ENCODE measurements at places on chromosomes 6 and 20.

DNA sequence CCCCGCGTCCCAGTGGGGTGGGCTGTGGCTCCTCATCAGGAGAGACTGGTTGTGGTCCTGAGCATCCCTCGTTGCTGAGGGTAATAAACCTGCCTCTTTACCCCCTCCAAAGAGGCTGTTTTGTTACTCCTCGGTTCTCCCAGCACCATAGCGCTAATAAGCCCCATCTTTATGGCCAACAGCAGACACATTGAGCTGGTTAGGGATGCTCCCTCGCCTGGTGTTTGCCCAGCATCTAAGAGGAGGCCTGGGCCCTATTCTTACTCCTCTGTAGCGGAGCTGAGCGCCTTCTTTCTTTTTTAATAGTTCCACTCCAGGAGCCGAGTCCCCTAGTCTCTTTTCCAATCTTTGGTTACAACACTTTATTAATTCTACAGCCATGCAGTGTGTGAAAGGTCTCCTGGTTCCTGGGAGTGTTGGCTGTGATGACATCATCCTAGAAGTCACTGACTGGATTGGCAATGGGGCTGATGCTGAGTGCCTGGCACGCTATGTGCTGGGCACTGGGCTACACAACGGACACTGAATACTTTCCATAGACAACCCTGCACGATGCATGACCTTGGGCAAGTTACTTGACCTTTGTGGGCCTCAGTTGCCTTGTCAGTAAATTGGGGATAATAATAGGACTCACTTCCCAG lies 50.6 kb upstream of the CCDC167 start:
- no peak for DNase-seq

- DNase-seq, result no peak
Measured at GRCh38 chr6:2497922-2498623, 252.6 kb downstream of the MYLK4 start.

GRCh38 chr20:16263582-16263981 lies 309.7 kb downstream of the KIF16B start:
- DNase-seq, result no peak

- DNase-seq, result no peak
Measured at GRCh38 chr20:50670126-50670862, 21.0 kb downstream of the RIPOR3 start.

DNA sequence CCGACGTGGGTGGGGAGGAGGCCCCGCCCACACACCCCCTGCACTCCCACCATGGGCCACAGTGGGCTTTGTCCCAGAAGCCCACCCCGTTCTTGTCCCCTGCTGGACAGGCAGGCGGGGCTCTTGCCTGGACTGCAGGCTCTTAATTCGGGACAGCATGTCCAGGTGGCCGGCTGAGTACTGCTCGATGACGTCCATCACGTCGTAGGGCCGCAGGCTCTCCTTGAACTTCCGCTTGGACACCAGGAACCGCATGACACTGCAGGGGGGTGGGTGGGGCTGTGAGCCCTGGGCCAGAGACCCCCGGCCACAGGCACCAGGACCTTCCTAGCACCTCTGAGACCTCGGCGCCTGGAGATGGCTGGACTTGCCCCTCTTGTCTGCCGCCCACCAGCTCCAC lies 52.2 kb upstream of the CHRNA4 start:
- DNase-seq, result no peak

DNA sequence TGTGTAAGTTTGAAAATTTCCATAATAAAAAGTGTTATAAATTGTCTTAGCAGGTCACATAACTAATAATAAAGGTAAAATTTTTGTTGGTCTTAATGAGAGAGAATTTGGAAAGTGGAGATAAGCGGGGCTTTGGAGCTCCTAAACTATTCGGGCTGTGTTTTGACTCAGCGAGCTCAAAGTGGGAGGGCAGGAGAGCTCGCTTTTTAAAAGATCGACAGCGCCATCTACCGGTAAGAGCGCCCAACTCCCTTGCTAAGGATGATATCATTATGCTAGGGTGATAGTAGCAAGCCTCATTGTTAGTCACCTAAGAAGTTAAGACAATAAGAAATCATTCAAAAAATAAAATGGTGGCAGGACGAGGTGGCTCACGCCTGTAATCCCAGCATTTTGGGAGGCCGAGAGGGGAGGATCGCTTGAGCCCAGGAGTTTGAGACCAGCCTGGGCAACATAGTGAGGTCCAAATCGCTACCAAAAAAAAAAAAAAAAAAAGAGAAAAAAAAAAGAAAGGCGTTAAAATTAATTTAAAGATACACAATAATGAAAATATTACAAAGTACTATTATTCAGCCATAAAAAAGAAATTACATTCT lies 24.8 kb downstream of the C6orf15 start:
- DNase-seq, result peak; percentile 62

DNA sequence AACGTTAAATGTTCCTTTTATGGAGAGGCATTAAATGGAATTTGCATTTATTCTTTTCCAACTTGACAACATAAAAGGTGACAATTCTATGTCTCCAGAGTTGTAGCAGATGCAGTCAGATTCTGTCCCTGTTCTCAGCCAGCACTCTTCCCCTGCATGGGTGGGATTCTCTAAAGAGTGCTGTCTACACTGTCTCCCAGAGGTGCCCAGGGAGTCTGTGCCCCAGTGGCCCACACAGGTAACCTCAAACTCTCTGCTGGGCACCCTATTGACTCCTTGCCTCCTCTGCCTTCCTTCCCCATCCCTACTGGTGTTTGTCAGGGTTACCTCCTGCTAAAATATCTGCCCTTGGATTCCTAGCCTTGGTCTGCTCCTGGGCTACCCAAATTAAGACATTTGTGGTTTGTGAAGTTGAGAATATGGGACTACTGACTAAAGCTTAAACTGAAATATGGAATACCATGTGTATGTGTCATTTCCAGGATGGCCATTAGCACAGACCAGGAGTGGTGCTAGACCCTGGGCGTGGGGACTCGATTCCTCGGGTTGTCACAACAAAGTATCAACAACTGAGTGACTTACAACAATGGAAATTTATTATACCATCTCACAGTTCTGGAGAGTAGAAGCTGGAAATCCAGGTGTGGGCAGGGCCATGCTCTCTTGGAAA lies 284.7 kb downstream of the CDH26 start:
- no peak for DNase-seq

DNA sequence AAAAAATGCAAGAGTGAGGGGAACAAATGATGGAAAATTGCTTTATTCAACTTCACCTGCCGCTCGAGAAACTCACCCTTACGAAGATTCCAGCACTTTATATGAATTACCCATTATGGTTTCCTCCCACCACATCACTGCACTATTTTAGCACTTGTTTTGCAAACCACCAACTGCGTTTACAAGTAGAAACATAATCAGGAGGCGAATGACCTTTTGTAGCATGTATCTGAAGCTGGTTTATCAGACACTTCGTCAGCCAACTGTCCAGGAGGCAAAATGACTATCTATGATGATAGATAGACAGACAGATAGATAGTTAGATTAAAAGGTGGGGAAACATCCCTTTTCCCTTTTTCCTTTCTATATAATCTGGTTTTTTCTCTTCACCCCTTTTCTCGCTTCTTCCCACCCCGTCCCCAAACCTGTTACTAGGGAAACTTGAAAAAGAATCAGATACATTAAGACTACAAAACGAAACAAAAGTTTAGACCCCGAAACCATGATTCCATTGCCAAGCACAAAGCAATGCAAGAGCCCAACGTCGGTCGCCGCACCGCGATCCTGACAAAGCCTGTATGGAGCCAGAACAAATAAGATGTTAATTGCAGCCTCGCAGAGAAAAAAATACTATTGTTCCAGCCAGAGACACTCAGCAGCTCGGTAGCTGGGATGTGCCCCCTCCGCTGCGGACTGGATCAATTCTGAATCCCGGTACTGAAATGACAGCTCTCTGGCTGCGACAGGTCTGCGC lies 933 bp upstream of the ADGRB3 start:
- no peak for DNase-seq

DNA sequence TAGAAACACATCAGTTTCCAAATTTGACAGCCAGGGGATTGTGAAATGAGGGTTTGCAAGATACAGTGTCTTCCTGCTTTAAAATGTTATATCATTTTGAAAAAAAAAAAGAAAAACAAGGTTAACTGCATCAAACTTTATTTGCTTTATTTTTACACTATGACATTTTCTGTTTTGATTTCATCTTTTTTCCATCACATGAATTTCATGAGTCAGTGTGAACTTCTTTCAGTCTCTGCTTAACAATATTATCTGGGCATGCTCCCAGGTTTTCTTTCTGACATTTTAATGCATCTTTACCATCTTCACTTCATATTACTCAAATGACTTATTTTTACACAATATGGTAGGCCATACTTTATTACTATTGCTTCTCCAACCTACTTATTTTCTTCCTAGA lies 1.9 kb downstream of the NCOA7 start:
- no peak for DNase-seq

GRCh38 chr6:35139470-35139869 lies 1.7 kb downstream of the TCP11 start:
- no peak for DNase-seq

DNA sequence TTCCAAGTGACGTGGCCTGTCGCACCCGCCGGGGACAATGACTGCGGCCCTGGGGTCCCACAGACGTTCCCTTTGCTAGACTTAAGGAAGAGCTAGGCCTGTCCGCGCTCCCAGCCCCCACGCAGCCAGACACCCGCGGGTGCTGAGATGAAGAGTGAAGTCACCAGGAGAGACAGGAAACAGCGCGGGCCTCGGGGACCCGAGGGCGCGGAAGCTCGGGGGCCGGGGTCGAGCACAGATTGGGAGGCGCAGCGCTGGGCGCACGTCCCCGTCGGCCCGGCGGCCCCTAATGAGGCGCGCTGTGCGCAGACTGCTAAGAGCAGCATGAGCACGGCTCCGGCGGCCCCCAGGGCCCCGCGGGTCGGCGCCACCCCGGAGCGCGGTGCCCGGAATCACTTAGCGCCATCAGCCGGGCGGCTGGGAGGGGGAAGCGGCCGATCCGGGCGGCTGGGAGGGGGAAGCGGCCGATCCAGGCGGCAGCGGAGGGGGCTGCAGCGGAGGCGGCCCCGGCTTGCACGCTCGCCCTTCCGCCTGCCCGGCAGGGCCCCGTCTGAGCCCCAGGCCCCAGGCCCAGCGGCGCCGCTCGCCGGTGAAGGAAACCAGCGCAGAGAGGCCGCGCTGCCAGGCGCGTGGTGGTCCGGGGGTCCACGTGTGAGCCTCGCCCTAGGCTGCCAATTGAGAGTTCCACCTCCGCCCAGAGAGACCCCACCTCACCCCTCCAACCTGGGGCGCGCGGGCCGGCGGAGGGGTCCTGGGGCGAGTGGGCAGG lies 8.3 kb upstream of the AVP start:
- DNase-seq, result no peak

DNA sequence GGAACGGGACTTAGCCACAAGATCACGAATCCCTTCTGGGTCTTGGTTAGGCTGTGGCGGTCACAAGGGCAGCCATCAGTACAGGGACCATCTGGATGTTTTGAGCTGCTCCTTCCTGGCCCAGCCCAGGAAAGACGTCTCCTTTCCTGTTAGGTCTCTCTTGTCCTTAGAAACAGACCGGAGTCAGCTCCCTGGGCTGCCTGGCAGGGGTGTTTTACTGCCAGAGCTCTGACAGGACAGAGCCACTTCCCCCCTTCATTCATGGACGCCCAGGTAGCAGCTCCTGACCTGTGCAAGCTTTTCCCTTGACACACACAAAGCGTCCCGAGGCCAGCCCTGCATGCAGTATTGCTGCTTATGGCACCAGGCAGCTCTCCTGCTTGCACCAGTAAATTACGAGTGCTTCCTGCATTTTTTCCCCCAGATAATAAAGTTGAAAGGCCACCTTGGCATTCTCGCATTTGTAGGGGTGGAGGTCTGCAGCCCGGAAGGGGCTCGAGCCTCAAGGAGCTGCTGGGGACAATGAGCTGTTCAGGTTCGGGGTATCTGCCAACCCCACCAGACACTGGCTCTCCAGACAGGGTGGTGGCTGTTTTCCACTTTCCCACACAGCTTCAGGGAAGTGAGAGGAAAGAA lies 87.4 kb downstream of the NOL4L start:
- DNase-seq, result no peak

- no peak for DNase-seq
Measured at GRCh38 chr20:6956574-6956973, 189.1 kb downstream of the BMP2 start.

DNA sequence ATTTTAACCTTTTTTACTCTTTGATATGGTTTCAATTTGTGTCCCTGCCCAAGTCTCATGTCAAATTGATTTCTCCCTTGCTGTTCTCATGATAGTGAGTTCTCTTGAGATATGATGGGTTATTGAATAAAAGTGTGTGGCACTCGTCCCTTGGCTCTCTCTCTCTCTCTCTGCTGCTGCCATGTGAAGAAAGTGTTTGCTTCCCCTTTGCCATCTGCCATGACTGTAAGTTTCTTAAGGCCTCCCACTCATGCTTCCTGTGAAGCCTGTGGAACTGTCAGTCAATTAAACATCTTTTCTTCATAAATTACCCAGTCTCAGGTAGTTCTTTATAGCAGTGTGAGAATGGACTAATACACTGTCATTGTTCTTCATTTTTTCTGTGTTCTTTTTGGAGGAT lies 48.5 kb downstream of the LIN28B start:
- DNase-seq, result no peak

DNA sequence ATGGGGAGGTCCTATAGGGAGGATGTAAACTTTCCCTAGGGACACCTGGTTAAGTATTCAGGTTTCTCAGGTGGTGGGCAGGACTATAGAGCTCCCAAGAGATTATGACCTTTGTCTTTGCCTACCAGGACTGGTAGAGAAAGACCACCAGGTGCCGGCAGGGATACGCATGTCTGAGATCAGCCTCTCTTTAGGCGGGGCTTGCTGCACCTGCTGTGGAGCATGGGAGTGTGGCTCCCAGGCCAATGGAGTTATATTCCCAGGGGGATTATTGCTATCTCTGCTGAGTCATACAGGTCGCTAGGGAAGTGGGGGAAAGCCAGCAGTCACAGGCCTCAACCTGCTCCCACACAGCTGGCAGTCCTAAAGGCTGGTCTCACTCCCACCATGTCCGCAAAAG lies 280.5 kb upstream of the MMS22L start:
- no peak for DNase-seq

DNA sequence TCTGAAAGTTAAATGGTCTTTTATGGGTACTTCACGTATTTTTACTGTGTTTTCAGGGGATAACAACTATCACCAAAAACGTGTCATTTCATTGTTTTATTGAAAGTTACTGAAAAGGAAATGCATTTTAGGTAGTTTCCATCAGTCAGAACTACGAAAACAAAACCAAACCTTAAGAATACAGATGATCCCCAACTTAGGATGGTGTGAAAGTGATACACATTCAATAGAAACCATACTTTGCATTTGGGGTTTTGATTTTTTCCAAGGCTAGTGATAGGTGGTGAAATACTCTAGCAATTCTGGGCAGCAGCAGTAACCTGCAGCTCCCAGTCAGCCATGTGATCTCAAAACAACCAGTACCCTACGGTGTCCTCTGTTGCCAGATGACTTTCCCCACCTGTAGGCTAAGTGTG lies 25.9 kb upstream of the EFHC1 start:
- no peak for DNase-seq

DNA sequence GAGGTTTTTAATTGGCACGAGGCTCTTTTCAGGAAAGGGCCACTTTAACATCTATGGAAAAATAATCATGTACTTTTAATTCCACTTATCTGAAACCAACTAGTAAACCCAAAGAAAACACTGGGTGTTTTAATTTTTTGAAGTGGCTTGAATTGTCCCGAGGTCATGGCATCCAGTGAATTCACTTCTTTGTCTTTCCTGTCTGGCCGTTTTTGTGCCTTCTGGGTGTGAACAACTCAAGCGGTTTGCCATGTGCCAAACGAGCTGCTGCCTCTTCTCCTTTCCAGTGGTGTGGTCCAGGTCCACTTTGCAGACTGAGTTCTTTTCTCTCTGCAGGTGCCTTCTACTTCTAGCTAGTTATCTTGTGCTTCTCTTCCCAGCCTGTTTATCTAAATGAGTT lies 117.5 kb downstream of the PLCB4 start:
- DNase-seq, result no peak

- DNase-seq, result no peak
Measured at GRCh38 chr6:42971746-42972327, 7.1 kb downstream of the PEX6 start.

GRCh38 chr6:24358219-24358821 lies 461 bp upstream of the DCDC2 start:
- no peak for DNase-seq
